ENCODE measurements at places on chromosomes 13 and 19.

DNA sequence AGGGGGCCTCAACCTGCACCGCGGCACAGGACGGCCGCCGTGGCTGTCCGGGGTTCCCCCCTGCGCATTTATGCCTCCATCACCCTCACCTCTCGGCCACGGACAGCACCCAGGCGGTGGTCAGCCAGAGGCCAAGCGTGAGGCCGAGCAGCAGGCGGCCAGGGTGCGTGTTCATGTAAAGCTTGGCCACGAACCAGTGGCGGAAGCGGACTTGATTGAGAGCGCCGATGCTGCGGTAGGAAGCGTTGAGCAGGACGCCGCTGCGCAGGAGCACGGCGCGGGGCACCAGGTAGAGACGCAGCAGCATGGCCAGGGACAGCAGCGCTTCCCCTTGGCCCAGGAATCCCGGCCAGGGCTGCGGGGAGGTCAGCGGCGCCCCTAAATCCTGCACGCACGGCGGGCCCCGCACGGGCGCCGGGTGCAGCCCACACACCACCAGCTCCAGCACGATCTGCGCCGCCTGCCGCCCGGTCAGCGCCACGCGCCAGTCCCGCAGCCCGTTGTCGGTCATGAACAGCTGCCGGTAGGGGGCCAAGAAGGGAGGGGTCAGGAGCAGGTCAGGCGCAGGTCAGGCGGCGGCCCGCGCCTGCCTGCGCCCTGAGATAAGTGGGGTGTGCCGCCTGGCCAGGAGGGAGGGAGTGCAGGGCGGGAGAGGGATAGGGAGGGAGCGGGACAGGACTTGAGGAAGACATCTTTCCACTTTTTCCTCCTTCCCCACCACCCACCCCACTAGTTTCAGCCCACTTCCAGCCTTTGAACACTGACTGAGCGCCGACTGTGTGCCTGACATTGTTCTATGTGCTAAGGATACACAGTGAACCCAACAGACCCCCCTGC, 6.5 kb downstream of the KCNN4 start:
- no peak overlapping the region for H3K27ac ChIP-seq
- DNase-seq, result peak; percentile 67
- no peaks in the 10 kb centered on the region for H3K4me1 ChIP-seq
- no peaks in the 10 kb centered on the region for H3K27me3 ChIP-seq
- no peaks in the 10 kb centered on the region for H3K36me3 ChIP-seq
- H3K4me3 ChIP-seq, result no peak overlapping the region

DNA sequence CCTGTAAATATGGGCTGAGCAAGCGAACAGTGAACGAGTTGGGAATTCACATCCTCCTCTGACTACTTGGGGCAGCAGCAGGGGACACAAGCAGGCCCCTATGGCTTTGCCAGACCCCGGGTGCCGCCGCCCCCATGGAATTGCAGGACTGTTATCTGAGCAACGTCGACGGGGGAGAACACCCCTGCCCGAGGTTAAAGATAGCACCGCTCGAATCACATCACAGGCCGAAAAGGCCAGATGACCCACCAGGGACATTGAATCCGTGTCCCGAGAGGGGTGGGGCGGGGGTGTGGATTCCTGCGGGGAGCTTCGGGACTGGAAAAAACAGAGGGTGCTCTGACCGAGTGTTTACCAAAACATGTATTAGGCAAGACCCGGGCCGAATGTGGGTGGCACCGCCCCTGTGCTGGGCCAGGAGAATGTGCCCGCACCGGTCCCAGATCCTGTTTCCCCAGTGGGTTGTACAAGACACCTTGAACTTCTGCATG, 9.1 kb downstream of the FEM1A start:
- H3K4me3 ChIP-seq, result no peak overlapping the region
- no peaks in the 10 kb centered on the region for H3K4me1 ChIP-seq
- peak; percentile 51 for DNase-seq
- no peaks in the 10 kb centered on the region for H3K27me3 ChIP-seq
- H3K36me3 ChIP-seq, result peaks cover 3% of the 10 kb centered on the region

DNA sequence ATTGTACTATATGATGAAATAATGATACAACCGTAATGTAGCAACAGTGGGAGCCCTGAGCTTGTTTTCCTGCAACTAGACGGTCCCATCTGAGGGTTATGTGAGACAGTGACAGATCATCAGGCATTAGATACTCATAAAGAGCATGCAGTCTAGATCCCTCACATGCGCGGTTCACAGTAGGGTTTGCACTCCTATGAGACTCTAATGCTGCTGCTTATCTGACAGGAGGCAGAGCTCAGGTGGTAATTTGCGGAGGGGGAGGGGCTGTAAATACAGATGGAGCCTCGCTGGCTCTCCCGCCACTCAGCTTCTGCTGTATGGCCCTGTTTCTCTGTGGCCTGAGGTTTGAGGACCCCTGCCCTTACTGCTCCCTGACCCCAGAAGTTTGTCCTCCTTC, 13.7 kb downstream of the EPHX3 start:
- no peak for DNase-seq
- no peaks in the 10 kb centered on the region for H3K36me3 ChIP-seq
- H3K27me3 ChIP-seq, result peaks cover 2% of the 10 kb centered on the region
- H3K4me1 ChIP-seq, result no peaks in the 10 kb centered on the region
- no peak overlapping the region for H3K4me3 ChIP-seq

DNA sequence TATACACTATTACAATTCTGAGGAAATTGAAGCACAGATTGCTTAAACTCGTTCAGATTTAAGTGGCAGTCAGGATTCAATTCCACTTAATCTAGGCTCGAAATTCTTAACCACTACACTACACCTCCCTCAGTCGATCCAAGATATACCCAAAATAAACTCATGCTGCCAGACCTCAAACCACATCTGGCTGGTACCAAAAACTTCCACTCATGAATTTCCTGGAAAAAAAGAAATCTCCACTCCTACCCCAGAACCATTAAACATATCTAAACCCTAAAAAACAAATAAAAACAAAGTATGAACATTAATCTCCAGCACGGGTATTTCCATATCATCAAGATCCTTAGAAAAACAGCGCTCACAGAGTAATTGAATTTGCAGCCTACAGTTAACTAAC, 1.1 kb downstream of the ZFP30 start:
- H3K27me3 ChIP-seq, result no peaks in the 10 kb centered on the region
- H3K36me3 ChIP-seq, result no peaks in the 10 kb centered on the region

DNA sequence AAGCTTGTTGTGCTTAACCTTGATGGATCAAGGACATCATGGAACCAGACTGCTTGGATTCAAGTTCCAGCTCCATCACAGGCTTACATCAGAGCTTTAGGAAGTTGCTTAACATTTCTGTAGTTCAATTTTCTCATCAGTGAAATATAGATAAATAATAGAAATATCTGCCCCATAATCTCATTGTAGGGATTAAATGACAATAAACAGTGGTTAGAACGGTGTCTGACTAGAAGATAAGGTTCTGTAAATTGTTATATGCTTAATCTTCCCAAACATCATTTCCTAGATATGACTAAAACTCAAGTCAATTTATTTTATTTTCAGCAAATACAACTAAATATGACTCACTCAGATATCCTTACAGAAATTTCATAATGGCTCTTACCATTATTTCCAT, 83.5 kb downstream of the SLITRK1 start:
- no peaks in the 10 kb centered on the region for H3K4me1 ChIP-seq
- no peaks in the 10 kb centered on the region for H3K27me3 ChIP-seq
- no peaks in the 10 kb centered on the region for H3K36me3 ChIP-seq
- DNase-seq, result no peak
- H3K27ac ChIP-seq, result no peak overlapping the region
